ENCODE measurements at places on chromosomes 12 and 14.

GRCh38 chr14:79421811-79422210 is 789.5 kb downstream of the DIO2 start:
- no peak for DNase-seq

DNA sequence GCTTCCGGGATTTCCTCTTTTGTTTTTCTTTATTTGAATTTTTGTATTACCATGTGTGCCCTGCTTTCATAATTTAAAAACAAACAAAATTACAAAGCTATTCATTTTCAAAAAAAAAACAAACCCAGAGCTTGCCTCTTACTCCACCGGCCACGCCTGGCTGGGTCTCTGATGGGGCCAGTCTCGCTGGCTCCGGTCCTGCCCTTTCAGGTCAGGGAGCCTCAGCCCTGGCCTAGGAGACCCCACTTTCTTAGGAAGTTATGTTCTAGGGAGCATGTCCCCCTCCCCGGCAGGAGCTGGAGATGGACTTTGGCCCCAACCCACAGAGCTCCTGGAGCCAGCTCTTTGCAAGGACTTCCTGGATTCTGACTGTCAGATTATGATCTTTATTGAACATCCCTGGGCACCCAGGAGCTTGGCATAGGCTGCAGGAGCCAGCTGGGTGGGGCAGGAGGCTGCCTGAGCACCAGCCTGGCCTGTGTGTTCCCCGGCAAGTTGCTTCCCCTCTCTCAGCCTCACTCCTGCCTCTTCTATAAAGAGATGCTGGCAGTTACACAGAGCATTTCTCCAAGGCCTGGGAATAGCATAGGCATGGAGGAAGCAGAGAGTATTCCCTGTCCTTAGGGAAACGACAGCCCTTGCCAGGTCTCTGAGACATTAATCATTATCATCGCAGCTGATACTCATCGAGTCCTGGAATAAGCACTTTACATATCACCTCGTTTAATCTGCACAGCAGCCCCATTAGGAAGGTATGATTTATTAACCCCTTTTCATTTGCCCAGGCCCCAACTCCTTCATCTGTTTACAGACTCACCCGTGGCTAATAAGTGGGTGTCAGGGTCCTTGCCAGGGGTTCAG is 3.5 kb downstream of the DEGS2 start:
- no peak for DNase-seq

DNA sequence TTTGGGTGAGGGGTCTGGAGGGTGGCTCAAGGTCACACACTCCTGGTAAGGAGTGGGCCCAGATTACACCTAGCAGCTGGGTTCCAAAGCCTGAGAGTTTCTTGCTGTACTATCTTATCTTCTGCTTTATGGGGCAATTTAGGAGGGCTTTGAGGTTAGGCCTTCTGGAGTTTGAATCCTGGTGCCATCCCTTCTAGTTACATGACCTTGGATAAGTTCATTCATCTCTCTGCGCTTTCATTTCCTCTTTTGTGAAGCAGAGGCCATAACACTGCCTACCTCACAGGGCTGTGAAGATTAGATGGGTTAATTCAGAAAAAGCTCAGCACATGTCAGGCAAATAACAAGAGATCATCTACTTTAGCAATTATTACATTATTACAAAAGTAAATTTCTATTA is 7.4 kb upstream of the KRT77 start:
- no peak for DNase-seq

DNA sequence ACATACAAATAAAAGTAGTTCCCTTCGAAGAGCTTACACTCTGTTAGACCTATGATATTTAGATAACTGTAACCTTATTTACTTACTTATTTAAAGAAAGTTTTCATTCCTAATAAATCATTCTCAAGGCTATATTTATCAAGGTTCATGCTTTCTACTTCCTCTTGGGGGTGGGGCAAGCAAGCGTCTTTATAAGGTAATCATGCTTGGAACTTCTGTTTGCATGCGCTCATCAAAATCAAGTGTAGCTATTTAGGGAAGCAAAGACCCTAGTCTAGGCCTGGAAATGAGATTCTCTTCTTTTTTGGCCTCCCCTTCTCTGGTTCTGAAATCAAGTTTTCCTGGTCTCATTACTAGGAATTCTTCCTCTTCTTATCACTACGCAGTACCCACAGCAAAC is 766 bp downstream of the RERG start:
- DNase-seq, result no peak
